ENCODE measurements at places on chromosomes 2 and 18.
A peak's percentile ranks its signal among the peaks of the same experiment; 100 is the strongest.

GRCh38 chr18:48934723-48935432 is 15.9 kb downstream of the SMAD7 start:
- DNase-seq = no peak

DNA sequence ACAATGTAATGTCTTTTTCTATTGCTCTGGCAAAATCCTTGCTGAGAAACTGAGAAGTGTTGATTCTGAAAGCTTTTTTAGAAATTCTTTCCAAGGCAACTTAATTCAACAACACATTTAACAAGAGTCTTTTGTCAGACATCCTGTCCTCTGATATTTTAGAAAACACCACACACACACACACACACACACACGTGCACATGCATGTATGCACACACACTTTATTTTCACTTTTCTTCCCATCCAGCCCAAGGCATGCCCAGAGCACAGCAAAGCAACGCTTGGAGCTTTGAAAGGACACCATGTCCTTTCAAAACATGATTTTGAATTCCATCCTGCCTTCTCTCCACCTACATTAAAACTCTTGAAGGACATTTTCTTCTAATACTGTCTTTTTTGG is 116.1 kb downstream of the ATL2 start:
- no peak for DNase-seq

- DNase-seq = no peak
Observed at GRCh38 chr2:106363791-106364190, 104.4 kb downstream of the RGPD3 start.

DNA sequence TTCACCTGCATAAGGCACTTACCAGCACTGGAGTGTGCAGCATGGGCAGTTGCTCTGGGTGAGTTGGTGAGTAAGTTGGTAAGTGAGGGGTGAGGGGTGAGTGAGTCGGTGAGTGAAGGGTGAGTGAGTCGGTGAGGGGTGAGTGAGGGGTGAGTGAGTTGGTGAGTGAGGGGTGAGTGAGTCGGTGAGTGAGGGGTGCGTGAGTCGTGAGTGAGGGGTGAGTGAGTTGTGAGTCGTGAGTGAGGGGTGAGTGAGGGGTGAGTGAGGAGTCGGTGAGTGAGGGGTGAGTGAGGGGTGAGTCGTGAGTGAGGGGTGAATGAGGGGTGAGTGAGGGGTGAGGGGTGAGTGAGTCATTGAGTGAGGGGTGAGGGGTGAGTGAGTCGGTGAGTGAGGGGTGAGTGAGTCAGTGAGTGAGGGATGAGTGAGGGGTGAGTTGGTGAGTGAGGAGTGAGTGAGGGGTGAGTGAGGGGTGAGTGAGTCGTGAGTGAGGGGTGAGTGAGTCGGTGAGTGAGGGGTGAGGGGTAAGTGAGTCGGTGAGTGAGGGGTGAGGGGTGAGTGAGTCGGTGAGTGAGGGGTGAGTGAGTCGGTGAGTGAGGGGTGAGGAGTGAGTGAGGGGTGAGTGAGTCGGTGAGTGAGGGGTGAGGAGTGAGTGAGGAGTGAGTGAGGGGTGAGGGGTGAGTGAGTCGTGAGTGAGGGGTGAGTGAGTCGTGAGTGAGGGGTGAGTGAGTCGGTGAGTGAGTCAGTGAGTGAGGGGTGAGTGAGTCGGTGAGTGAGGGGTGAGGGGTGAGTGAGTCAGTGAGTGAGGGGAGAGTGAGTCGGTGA is 17.1 kb downstream of the THAP4 start:
- no peak for DNase-seq

DNA sequence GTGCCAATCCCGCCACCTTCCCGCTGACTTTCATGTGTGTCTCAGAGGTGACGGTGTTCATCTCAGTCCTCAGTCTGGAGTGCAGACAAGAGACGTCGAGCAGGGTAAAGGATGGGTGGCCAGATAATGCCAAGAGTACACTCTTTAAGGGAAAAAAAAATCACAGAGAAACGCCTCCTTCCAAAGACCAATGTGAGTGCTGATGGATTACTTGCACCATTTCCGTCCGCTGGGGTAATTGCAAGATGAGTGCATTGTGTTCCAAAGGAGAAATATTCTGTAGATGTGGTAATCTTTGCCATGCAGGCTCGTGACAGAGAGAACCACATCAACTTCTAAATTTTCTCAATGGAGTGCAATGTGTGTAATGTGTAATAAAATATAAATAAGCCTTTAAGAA is 81.0 kb downstream of the KLHL29 start:
- no peak for DNase-seq

GRCh38 chr2:141331127-141331526 is 799.7 kb downstream of the LRP1B start:
- no peak for DNase-seq

DNA sequence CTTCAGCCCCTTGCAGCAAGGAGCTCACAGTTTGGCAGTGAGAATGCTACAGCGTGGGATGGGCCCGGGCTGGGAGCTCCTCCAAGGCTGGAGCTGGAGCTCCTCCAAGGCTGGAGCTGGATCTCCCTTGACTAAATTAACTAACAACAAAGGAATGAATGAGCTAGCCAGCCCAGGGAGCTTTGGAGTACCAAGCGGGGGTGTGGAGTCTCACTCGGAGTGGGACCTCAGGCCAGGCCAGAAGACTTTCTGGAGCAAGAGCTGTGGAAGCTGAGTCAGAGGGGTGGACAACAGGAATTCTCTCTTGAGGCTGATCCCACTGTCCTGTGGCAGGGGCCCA is 244.7 kb upstream of the HS6ST1 start:
- DNase-seq = no peak

- no peak for DNase-seq
Observed at GRCh38 chr2:170886386-170886785, 42.7 kb upstream of the GORASP2 start.

- DNase-seq = no peak
Observed at GRCh38 chr2:11493282-11493681, 27.3 kb upstream of the E2F6 start.

GRCh38 chr2:38682008-38682575 is 16.2 kb downstream of the GALM start:
- DNase-seq = no peak

- DNase-seq = peak; percentile 10
Observed at GRCh38 chr2:63842149-63843061, 709 bp downstream of the UGP2 start.

- no peak for DNase-seq
Observed at GRCh38 chr2:217928324-217929181, 74.2 kb downstream of the TNS1 start.

GRCh38 chr2:67616749-67617148 is 219.6 kb downstream of the ETAA1 start:
- DNase-seq = no peak

- DNase-seq = no peak
Observed at GRCh38 chr2:38621018-38621417, 18.3 kb upstream of the HNRNPLL start.

GRCh38 chr2:96538487-96539214 is 2.1 kb downstream of the ARID5A start:
- peak; percentile 87 for DNase-seq

- DNase-seq = no peak
Observed at GRCh38 chr2:150258781-150259307, 228.6 kb downstream of the RND3 start.

GRCh38 chr2:238032755-238033337 is 28.0 kb upstream of the SCLY start:
- DNase-seq = no peak
